ENCODE measurements at places on chromosomes 1 and 21.

- DNase-seq: no peak
These were observed 17.7 kb downstream of the CMPK1 start for GRCh38 chr1:47351305-47351704.

- DNase-seq: no peak
These were observed 2.7 kb downstream of the HUNK start for GRCh38 chr21:31875496-31876015.

- DNase-seq: no peak
These were observed 30.9 kb upstream of the ANGPTL7 start for GRCh38 chr1:11158291-11158690.

DNA sequence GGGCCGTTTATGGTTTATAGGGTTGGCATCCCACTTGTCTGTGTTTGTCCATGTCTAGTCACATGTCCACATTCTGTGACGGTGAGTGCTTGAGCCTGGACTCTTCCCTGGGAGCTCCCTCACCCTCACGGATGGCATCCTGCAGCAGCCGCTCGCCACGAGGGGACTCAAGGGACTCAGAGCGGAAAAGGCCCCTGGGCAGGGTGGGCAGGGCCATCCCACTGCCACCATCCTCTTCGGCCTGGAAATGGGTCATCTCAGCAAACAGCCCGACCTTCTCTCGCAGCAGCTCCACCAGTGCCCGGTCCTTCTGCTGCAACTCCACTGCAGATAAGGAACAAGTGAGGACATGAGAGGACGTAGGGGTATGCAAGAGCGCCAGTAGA is 11.1 kb downstream of the RXFP4 start:
- DNase-seq: no peak

DNA sequence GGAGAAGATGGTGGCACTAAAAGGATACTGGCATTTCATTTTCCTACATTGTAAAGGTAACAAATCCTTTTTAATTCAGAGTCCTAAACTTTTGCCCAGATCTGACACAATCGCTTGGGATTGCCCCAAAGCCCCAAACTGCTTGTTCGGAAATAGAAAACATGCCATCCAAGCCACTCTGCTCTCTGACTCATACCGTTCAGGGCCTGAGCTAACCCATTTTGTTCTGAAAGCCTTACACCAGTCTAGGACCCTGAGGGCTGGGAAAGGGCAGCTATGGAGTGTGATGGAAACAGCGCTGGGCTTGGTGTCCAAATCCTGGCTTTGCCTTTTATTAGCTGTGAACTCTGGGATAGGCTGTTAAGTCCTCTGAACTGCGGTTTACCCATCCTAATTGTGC is 159.4 kb upstream of the UBE2U start:
- no peak for DNase-seq

DNA sequence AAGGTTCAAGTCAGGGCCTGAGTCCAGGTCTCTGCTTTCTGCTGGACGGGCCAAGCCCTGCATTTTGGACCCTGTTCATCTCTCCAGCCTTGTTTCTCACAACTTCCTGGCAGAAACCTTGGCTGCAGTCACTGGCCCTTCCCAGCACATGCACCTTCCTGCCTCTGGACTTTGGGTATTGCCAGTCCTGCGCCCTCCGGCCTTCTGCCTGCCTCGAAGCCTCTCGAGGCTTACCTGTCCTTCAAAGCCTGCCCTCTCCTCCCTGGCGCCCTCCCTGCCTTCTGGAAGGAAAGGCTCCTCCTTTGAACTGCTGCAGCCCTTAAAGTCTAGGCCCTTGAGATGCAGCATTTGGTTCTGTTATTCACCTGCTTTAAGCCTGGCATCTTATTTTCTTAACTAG is 52.8 kb downstream of the HTR6 start:
- no peak for DNase-seq

GRCh38 chr1:25039229-25039628 is 109.2 kb upstream of the RUNX3 start:
- DNase-seq: no peak

GRCh38 chr1:226001963-226002666 is 3.0 kb upstream of the SDE2 start:
- DNase-seq: peak; percentile 30

Data from activated naive CD4-positive, alpha-beta T cell treated with Interleukin-2 at 50 U/mL for 16 hours (primary cell).